Activated naive CD8-positive, alpha-beta T cell treated with anti-CD3 and anti-CD28 coated beads for 36 hours (primary cell): ENCODE measurements at places on chromosomes 4 and X. TPM values are rescaled to one million over a fixed set of nuclear protein-coding genes. Genes with fewer than 3 reads are reported as not detected.

GRCh38 chr4:109977854-109978501, 65.3 kb downstream of the EGF start:
- peaks cover 19% of the 10 kb centered on the region for H3K27me3 ChIP-seq
- H3K36me3 ChIP-seq = no peaks in the 10 kb centered on the region
- H3K4me3 ChIP-seq = no peak overlapping the region
- no peaks in the 10 kb centered on the region for H3K4me1 ChIP-seq
- no peak for DNase-seq
- H3K27ac ChIP-seq = no peak overlapping the region

DNA sequence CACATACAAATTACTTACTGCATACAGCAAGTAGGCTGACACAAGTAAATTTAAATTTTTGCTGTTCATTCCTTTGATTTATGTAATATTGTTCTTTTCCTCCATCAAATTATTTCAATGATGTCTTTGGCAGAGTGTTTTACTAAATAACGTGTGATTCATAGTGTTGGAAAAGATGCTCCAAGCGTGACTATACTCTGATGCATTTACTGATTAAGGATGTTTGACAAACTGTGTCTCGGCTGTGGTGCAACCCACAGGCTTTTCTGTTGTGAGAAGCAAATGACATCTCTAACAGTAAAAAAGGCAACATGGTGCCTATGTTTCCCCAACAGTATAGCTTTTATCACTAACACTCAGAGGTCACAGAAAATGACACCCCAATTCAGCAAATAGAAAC, 540.9 kb downstream of the PPP4R3C start:
- H3K27ac ChIP-seq = no peak overlapping the region
- H3K36me3 ChIP-seq = no peaks in the 10 kb centered on the region
- no peak for DNase-seq
- no peak overlapping the region for H3K4me3 ChIP-seq

GRCh38 chrX:153527208-153527607, 9.8 kb downstream of the ATP2B3 start:
- H3K27me3 ChIP-seq = no peaks in the 10 kb centered on the region
- H3K4me3 ChIP-seq = no peak overlapping the region
- no peaks in the 10 kb centered on the region for H3K36me3 ChIP-seq
- DNase-seq = no peak
- H3K4me1 ChIP-seq = no peaks in the 10 kb centered on the region

- no peak for DNase-seq
- H3K36me3 ChIP-seq = no peaks in the 10 kb centered on the region
- H3K4me3 ChIP-seq = no peak overlapping the region
- H3K27ac ChIP-seq = no peak overlapping the region
- peaks cover 7% of the 10 kb centered on the region for H3K4me1 ChIP-seq
Observed at GRCh38 chr4:38639242-38639641, 24.8 kb upstream of the KLF3 start.

- H3K4me1 ChIP-seq = no peaks in the 10 kb centered on the region
- no peak overlapping the region for H3K27ac ChIP-seq
- no peaks in the 10 kb centered on the region for H3K36me3 ChIP-seq
- H3K4me3 ChIP-seq = no peak overlapping the region
- no peaks in the 10 kb centered on the region for H3K27me3 ChIP-seq
- no peak for DNase-seq
Observed at GRCh38 chrX:16774746-16775145, 11.5 kb upstream of the TXLNG start.

- H3K36me3 ChIP-seq = no peaks in the 10 kb centered on the region
- DNase-seq = no peak
- H3K4me3 ChIP-seq = no peak overlapping the region
- no peaks in the 10 kb centered on the region for H3K27me3 ChIP-seq
Observed at GRCh38 chr4:138910914-138911336, 104.7 kb upstream of the NOCT start.

DNA sequence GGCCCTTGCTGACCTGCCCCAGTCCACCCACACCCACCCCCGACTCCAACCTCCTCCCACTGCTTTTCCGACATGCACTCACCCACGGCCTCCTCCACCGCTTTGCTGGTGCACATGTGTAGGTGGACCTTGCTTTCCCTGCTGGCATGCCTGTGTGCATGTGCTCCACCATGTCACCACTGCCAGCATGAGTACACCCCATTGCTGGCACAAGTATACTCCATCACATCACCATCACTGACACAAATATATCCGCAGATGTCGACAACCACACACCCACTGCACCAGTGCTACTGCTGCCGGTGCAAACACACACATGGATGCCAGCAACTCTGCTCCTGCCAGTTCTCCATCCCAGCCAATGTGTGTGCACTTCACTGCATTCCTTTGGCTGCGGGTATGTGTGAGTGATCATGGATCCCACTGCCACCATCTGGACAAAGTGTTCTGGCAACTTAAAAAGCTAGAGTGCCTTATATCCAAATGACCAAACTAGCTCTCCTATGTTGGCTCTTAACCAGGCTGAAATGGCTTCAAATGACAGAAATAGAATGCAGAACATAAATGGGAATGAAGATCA, 1072.3 kb downstream of the RAPGEF2 start:
- H3K4me1 ChIP-seq = no peaks in the 10 kb centered on the region
- no peaks in the 10 kb centered on the region for H3K27me3 ChIP-seq
- no peaks in the 10 kb centered on the region for H3K36me3 ChIP-seq

DNA sequence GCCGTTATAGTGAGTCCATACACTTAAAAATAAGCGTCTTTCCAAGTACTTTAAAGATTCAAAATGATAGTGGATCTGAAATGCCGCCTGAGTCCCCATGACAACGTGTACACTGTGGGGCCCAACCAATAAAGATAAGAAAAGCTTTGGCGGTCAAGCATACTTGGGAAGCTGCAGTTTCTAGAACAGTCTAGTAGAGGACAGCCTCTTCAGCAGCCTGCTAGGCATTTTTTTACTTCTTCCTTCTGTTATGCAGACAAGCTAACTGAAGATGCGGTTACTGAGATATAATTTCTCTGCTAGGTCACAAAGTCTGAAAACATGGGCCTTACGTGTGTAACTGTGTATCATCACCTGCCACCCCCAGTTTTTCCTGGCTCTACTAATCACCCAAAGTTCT, 402 bp upstream of the UPRT start:
- H3K27ac ChIP-seq = peak overlapping the region; percentile 93
- peaks cover 20% of the 10 kb centered on the region for H3K4me1 ChIP-seq
- no peaks in the 10 kb centered on the region for H3K27me3 ChIP-seq
- H3K4me3 ChIP-seq = peak overlapping the region; percentile 95

GRCh38 chr4:123471655-123472369, 75.2 kb downstream of the SPRY1 start:
- no peak overlapping the region for H3K4me3 ChIP-seq
- H3K4me1 ChIP-seq = peaks cover 8% of the 10 kb centered on the region
- no peak for DNase-seq
- peaks cover 4% of the 10 kb centered on the region for H3K36me3 ChIP-seq

CABS1 gene
- total RNA-seq = not detected

NAA11 gene
- total RNA-seq = not detected

LRAT gene
- total RNA-seq = 0.23 TPM
